ENCODE measurements at places on chromosomes 13 and 19. TPM values are rescaled to one million over a fixed set of nuclear protein-coding genes. Genes with fewer than 3 reads are reported as not detected.

The ICAM1 gene
- 20.0 TPM for total RNA-seq

The KANK2 gene
- total RNA-seq: 177 TPM

The KIRREL2 gene
- not detected for total RNA-seq

The ZNF575 gene
- not detected for total RNA-seq

The MBD3L1 gene
- not detected for total RNA-seq
